Anterior cingulate cortex (tissue), 58 donors: ENCODE measurements at places on chromosomes 7 and 10.

DNA sequence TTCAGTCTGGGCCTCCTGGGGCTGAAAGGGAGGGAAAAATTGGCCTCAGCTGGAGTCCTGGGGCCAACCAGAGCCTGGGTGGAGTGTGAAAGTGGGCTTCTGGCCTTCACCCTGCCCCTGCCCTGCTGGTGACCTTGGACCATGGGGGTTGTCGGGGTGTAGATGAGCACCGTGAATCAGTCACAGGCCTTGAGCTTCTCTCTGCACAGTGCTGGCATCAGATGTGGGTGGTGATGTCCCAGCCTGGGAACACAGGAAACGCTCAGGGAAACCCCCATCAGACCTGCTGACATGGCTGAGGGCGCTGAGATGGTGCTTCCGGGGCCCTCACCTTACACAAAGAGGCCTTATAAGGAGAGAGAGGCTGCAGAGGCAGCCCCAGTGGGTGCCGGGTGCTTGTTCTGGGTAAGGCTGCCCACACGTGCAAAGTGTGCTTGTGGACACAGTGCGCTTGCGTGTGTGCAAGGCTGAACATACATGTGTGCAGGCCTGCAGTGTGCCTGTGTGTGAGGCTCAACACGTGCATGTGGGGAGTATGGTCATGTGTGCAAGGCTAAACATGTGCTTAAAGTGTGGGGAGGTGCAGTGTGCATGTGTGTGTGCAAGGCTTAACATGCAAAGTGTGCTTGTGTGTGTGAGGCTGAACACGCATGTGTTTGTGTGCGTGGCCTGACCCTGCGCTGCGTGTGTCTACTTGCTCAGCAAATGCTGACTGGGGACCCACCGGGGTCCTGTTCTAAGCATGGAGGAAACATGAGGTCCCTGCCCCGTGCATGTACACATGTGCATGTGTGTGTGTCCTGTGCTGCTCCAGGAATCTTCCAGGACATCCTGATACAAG lies 6.5 kb downstream of the ARPC1B start:
- no peak for DNase-seq

- no peak for DNase-seq
These were observed 13.5 kb upstream of the GPR85 start for GRCh38 chr7:113100121-113100603.

- DNase-seq, result no peak
These were observed 204.6 kb downstream of the ANKRD7 start for GRCh38 chr7:118429141-118429540.

DNA sequence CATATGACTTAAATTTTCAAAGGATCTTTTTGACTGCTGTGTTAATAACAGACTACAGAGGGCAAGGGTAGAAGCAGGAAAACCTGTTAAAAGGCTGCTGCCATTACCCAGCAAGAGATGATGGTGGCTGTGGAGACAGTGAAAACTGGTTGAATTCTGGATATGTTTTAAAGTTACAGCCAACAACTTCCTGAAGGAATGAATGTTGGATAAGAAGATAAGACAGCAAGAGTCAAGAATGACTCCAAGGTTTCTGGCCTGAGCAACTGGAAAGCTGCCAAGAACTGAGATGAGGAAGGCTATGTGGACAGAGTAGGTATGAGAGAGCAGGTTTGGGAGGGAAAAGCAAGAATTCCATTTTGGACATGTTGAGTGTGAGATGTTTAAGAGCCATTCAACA lies 19.1 kb downstream of the CNOT4 start:
- DNase-seq, result no peak

DNA sequence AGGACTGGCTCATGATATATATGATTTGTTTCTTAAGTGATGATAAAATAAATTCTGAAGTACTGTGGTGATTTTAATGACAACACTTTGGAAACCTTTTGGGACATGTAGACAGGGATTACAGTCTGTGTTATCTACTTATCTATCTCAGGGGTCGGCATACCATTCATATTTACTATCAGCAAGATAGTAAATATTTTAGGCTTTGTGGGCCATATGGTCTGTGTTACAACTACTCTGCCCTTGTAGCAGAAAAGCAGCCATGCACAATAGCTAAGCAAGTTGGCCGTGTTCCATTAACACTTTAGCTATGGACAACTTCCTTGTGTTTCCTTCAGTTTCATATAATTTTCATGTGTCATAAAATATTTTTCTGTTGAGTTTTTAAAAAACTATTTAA lies 97.8 kb upstream of the PRPS1L1 start:
- DNase-seq, result no peak

GRCh38 chr7:48708122-48708521 lies 216.2 kb upstream of the CDC14C start:
- DNase-seq, result no peak

DNA sequence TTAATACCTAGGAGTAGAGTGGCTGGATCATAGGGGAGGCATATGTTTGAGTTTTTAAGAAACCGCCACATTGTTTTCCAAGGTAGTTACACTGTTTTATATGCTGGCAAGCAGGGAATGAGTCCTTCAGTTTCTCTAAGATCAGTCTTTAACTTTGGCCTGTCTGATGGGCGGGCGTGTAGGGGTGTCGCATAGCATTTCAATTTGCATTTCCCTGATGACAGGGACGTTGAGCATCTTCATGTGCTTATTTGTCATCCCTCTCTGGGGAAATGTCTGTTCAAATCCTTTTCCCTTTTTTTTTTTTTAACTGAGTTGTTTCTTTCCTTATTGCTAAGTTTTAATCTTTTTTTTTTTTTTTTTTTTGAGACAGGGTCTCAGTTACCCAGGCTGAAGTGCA lies 9.8 kb downstream of the MTG1 start:
- DNase-seq, result no peak

GRCh38 chr7:142407939-142408570 lies 150.2 kb upstream of the PRSS58 start:
- no peak for DNase-seq

DNA sequence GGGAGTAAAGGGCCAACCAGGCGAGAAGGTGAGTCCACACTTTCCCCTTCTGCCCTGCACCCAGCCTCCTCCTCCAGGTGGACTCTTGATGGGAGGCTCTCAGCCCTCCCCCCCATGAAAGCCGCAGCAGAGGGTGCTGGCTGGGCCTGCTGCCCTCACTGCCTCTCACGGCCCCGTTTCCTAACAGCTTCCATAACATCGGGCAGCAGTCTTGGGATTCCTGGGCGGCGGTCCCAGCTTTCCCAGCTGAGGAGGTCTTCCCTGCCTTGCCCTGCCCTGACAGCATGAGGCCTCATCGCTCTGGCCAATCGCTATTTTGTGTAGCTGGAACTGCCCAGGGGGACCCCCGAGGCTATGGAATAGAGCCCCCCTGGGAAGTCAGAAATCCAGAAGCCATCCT lies 76.3 kb downstream of the COL13A1 start:
- DNase-seq, result no peak

GRCh38 chr10:117948493-117948892 lies 98.2 kb downstream of the RAB11FIP2 start:
- DNase-seq, result no peak

GRCh38 chr7:33750177-33750576 lies 155.2 kb upstream of the BMPER start:
- no peak for DNase-seq

DNA sequence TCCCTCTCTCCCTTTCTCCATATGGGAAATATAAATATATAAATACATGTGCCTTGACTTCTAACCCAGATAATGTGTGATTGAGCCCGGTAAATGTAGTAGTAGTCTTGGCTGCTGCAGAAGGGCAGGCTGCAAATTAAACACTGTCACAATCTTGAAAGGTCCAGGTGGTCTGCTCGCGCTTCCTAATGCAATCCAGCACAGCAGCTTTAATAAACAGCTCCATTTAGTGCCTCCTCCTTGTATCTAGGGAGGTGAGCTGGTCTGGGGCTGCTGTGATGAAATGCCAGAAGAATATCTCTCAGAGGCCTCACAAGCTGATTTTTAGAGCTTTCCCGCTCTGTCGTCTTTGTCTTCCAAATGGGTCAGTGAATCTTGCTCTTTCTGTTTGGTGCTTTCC lies 782 bp downstream of the POU6F2 start:
- no peak for DNase-seq

DNA sequence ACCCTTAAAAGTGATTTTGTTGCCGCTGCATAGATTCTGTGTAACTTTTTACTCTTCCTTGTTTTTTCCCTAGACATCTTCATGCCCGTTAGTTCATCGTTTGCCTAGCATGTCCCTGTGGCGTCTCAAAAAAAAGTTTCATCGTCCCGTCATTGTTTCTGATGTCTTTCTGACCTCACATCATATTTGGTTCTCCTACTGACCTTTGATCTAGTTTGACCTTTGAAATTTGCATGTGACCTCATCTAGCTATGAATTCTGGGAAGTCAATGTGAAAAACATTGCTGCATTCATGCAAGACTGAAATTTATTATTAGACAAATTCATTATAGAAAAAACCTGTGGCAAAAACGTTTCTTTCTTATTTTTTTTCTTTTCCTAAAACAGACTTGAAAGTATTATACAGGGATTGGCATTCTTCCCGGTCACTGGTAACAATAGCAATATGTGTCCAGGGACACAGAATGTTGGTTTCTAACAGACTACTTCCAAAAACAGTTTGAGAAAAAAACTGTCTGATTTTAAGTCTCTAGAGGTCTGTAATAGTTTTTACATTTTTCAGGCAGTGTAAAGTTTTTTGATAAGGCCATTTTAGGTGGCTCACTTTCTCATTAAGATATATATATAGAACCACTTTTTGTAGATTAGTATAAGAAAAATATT lies 280.9 kb downstream of the USP6NL start:
- DNase-seq, result no peak

DNA sequence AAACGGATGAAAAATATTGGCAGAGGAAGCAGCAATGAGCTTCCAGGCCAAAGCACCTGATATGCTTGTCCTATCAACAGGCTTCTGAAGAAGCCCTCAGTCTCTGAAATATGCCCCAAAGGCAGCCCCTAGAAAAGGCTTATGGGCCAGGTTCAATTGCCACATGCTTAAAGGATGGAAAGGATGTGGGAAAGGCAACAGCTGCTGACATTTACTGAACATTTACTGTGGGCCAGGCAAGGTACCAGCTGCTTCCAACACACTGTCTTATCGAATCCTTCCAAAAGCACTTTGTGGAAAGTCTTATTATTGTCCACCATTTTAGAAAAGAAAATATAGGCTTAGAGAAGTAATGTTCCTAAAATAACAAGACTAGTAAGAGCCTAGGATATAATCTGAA lies 56.5 kb downstream of the DOCK4 start:
- DNase-seq, result no peak

GRCh38 chr7:50331564-50332208 lies 27.2 kb downstream of the IKZF1 start:
- DNase-seq, result no peak

DNA sequence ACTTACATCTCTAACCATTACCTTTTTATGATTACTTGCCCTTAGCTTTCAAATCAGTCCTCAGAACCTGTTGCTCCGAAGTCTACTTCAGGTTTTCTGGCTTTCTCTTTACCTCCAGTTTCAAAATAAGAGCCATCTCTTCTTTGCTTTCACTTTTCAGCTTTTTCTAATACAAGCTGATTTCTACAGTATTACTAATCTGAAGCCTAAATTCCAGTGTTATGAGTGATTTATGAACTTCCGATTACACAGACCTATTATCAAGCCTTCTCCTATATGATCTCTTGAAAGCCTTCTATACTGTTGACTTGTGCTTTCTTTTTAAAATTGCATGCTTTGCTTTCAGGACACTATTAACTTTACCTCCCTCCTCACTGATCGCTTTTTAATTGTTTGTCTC lies 1307.8 kb upstream of the CELF2 start:
- no peak for DNase-seq

GRCh38 chr10:61821153-61821552 lies 80.3 kb upstream of the ARID5B start:
- no peak for DNase-seq

- no peak for DNase-seq
These were observed 298.2 kb upstream of the GALNT17 start for GRCh38 chr7:70833726-70834125.
